BJ (cell line): ENCODE measurements at places on chromosomes 4 and X. TPM values are rescaled to one million over a fixed set of nuclear protein-coding genes. Genes with fewer than 3 reads are reported as not detected.

GRCh38 chrX:38260231-38260630 is 39.6 kb upstream of the SRPX start:
- DNase-seq, result no peak

The FAM184B gene
- polyA plus RNA-seq, result 0.01 and 0.02 TPM in 2 replicates

- DNase-seq, result no peak
Measured at GRCh38 chr4:39384563-39384962, 18.4 kb upstream of the RFC1 start.

- DNase-seq, result no peak
Measured at GRCh38 chrX:49292400-49293362, 10.8 kb upstream of the GAGE10 start.

The RAPGEF2 gene
- 19.6 and 28.3 TPM in 2 replicates for polyA plus RNA-seq

DNA sequence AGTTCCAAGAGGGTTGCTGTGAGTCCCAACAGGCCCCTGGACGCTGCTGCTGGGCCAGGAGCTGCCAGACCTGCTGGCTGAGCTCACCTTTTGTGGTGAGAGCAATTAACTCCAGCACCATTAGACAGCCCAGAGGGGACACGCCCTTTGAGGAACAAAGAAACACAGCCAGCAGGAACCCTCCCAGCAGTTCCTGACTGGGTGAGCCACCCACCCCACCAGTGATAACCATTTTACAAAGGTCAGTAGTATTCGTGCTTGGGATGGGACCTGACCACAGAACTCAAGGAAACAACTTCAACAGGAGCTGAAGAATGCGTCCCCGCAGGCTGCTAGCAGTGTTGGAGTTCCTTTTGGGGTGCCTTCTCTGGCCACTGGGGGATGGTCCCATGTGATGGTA is 38.8 kb upstream of the AFAP1 start:
- DNase-seq, result no peak
